ENCODE measurements at places on chromosomes 11 and 22.

DNA sequence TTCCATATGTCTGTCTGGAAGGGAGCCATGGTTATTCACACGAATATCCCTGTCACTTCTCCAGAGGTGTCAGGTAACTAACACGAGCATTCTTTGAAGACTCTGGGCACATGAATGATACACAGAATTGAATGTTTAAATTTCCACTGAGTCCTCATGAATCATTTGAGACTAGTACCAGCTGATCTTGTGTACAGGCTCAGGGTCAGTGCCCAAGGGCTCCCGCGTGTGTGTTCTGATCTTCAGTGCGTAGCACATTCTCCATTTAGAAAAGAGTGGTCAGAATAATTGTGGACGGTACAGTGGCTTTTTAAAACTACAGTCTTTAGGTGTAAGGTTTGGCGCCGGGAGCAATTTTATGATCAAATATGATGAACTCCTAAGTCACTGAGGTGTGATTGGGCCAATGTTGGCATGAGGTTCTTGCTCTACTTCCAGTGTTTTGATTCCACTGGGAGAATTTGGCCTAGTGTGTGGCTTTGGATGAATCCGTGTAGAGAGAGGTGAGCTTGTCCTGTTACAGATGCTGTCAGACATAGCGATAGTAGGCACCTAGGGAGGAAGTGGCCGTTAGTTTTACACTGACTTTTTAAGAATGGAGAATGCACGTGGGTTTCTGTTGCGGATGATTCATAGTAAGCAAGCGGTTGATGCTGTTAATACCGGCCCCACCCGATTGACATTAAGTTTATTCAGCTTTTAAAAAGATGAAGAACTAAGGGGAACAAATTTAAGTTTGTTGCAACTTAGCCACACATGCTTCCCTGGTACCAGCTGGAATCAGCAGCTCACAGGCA lies 22.2 kb downstream of the NUP50 start:
- no peak for DNase-seq

- no peak for DNase-seq
Observed at GRCh38 chr11:89436071-89436470, 55.1 kb downstream of the NOX4 start.

- DNase-seq, result no peak
Observed at GRCh38 chr11:69398529-69399492, 82.7 kb upstream of the LINC01488 start.

GRCh38 chr11:47518212-47518964 lies 34.5 kb downstream of the CELF1 start:
- no peak for DNase-seq

- no peak for DNase-seq
Observed at GRCh38 chr11:86247608-86248007, 3.1 kb downstream of the EED start.

DNA sequence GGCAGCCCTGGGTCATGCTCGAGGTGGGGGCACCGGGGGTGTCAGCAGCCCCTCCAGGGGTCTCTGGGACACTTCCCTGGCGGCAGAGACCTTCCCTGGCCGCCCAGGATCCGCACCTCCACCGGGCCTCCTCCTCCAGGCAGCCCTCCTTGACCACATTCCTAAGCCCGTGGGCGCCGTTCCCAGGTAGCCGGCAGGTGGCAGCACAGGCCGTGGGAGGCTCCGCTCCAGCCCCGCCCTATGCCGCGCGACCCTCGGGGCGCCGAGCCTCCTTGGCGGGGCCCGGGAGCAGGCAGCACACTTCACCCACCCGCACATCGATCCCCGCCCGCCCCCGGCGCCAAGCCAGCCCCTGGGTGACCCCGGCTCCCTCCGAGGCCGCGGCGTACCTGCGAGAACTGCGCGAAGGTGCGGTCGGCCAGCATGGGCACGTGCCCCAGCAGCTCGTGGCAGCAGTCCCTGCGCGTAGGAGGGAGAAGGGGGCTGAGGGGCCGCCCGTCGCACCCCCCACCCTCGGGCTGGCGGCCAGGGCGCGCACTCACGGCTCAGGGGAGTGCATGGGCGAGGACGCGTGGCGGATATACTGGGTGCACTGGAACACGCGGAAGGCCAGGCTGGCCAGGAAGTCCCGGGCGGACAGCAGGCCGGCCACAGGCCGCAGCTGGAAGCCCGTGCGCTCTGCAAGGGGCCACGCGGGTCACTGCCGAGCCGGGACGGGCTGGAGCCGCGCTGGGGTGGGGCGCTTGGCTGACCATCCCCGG lies 5.3 kb upstream of the INS start:
- peak; percentile 22 for DNase-seq

- DNase-seq, result no peak
Observed at GRCh38 chr11:8256271-8257002, 7.2 kb downstream of the LMO1 start.

DNA sequence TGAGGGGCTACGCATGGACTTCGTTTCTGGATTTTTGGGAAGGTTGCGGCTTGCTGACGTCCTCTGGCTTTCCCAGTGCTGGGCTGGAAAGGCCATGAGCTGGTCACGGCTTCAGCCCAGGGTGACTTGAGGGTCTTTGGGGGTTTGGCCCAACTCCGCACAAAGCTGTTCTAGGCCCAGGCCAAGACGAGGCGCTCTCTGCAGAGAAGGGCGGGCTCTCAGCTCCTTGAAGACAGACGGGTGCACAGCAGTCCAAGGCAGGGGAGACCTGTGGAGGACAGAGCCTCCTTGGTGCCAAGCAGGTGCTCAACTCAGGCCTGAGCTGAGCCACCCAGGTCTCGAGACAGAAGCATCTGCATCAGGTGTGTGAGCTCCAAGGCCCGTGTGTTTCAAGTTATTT lies 1003.7 kb downstream of the BRD1 start:
- DNase-seq, result no peak

- DNase-seq, result peak; percentile 82
Observed at GRCh38 chr11:35292279-35292678, 127.1 kb downstream of the SLC1A2 start.

GRCh38 chr22:42282252-42282942 lies 11.9 kb upstream of the TCF20 start:
- no peak for DNase-seq

GRCh38 chr11:117426297-117426685 lies 98.6 kb downstream of the CEP164 start:
- DNase-seq, result peak; percentile 16

DNA sequence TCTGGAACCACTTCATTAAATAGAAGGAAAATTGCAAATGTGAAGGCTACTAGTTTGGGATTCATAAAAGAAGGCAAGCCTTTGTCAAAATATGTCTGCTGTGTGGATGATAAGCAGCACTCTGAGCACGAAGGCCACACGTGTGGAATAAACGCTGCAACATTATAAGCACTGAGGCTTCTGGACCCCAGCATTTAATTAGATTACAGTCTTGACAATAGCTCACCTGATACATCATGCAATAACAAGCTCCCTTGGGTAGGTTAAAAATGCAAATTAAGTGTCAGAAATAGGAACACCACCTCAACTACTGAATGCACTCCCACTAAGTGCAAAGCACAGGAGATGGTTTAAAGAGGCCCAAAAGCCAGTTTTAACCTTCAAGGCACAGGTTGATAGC lies 179.3 kb downstream of the LARGE1 start:
- DNase-seq, result no peak

- no peak for DNase-seq
Observed at GRCh38 chr11:133366147-133366546, 166.2 kb downstream of the OPCML start.

DNA sequence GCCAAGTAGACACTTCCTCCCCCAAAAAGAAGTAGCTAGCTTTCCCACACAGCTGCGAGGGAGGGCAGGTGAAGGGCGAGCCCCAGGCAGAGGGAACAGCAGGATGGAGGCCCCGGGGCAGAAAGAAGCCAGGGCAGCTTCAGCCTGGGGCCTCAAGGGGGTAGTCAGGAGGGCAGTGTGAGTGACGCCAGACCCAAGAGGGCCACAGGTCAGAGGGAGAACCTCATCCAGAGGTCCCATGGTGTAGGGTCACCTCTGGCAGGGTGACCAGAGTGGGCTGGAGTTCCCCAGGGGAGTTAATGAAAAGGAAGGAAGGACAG lies 9.2 kb downstream of the PRR5 start:
- DNase-seq, result no peak

DNA sequence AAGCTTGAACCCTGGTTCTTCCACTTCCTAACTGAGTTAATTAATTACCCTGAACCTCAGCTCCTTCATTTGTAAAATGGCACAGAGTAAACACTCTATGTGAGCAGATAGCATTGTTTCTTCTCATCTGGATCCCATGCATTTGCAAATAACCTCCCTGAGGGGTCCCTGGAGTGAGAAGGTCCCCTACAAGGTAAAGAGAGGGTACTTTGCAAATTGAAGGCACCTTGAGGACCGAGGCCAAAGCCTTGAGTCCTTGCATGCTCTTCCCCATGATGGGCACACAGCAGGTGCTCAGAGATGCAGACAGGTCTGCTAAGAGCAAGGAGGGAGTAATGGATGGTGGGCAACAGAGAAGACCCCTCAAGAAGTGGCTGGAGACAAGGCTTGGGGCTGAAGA lies 33.2 kb downstream of the OTOG start:
- DNase-seq, result no peak

DNA sequence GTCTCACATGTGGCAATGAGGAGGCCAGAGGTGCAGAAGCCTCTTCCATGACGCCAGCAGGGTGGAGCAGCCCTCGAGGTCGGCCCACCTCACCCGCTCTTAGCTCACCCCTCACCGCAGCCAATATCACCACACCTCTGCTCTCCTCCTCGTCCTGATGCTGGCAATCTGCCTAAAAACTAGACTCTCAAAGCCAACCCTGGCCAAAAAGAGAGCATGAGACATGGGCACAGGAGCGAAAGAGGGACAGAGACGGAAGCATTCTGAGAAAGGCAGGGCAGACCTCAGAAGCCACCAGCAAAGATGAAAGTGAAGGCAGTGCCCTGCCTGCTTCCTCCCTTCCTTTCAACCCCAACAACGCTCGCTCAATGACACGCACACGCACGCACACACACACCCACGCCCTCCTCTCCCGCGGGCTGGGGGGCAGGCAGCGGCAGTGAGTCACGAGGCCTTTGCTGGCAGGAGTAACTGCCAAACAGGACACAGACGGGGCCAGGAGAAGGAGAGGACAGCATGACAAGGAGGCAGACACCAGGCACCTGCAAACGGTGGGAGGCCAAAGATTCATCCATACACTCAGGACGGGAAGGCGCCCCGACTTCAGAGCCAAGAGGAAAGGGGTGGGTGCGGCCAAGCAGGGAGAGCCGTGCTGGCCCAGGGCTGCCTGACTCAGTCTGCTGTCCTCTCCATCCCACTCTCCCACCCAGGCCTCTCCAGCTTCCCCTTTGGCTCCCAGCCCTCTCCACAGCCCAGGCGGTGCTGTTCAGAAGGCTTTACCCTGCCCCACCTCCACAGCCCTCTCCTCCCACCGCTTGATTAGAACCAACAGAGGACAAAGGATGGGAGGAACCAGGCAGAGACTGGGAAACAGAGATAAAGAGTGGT lies 11.4 kb downstream of the IGSF9B start:
- DNase-seq, result no peak

Data from NCI-H748 treated with DMSO at 0.1 percent for 48 hours (cell line).